ENCODE measurements at places on chromosomes 3 and 15.

GRCh38 chr3:138043266-138044029 lies 33.5 kb downstream of the CLDN18 start:
- no peak for DNase-seq

DNA sequence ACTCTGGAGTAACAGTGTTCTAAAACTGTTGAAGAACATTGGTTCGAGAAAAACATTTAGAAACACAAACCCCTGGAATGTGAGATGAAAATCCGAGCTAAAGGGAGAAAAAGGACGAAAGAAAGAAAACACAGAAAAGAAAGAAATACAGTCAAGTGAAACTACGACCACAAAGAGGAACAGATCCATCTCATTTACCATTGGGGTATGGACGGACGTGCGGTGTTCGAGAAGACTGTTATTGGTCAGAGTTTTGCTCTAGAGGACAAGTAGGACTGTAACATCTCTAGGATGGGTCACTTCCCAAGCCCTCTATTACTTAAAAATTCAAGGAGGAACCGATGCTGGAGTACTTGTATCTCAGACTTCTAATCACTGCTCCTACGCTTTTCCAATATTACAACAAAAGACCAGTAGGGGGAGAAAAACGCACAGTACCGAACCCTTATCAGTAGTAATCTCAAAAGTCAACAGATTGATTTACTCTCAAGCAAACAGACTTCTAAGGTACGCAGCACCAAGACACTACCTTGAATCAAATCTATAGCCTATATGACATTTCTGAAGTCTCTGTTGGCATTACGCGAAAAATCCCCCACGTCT lies 1.1 kb upstream of the PIK3CA start:
- DNase-seq: no peak

DNA sequence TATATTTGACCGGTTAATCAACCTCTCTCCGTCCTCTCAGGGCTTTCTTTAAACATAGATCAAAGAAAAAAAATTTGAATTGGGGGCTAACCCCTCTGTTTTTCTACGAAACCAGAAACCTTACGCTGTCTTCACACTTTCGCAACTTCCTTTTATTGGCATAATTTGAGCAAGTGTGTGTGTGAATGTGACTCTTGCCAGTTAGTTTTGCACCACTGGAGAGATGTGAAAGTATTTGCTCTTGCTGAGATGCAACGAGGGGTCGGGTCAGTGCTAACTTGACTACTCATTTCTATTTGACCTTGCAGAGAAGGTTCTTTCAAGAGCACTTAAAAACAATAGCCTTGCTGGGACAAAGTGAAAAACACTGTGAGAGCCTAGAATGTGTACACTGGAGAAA lies 81.2 kb downstream of the FAM43A start:
- DNase-seq: no peak

DNA sequence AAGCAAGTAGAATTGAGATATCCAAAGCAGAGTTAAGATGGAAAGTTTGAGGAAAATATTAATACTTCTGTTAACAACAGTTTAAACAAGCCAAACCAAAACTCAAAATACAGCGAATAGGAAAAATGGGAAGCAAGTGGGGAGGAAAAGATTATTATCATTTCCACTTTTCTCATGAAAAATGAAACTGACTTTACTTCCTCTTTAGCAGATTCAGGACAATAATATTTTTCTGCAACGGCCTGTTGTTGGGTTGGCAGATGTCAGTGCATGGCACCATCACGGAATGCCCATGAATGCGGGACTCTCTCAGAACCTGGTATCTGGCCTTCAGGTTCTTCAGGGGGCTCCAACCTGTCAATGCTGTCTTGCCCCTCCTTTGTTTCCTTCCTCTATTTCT lies 11.1 kb downstream of the ANKUB1 start:
- DNase-seq: no peak

DNA sequence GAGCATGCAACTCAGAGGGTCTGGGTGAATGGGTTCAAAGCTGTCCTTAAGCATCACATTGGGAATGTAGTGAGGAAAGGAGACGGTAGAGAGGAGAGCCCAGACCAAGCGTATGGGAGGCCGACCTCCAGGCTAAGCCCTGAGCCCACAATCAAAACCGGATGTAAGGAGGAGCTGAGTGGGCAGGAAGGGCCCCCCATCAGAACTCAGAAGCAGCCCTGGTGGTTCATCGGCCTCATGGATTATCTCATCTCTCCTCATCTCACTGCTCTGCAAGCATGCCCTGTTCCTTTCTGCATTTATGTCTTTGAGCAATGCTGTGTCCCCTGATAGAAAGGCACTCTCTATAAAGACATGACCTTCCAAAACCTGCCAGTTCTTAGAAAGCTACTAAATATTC lies 6.2 kb downstream of the HDC start:
- DNase-seq: no peak

DNA sequence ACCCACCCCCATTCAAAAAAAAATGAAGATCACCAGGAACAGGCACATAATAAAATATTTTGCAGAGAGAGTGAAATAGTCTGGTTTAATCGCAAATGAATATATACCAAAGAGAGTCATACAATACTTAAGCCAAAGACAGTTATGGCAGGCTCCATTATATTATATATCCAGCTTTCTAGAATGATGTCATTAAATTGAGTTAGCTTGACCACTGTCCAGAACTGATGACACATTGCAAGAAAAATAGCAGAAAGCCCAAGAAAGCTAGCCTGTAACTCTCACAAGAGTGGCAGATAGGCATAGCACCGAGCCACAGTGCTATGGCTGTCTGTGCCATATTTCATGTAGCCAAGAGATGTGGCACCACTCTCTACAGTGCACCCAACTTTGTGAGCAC lies 231.9 kb upstream of the SEMA6D start:
- no peak for DNase-seq

GRCh38 chr3:78506061-78506460 lies 1261.7 kb downstream of the ROBO1 start:
- no peak for DNase-seq

DNA sequence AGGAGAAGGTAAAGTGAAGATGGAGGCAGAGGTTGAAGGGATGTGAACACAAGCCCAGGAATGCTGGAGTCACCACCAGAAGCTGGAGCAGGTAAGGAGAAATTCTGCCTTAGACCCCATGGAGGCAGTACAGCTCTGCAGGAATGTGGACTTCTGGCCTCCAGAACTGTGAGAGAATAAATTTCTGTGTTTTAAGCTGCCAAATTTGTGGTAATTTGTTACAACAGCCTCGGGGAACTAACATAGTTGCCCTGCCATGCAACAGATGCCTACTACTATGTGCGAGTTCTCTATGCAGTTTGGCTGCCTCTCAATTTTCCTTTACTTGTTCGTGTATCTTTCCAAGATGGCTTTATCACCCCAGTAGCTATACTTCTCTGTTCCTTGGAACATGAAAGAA lies 394.1 kb downstream of the TUSC7 start:
- DNase-seq: no peak

- no peak for DNase-seq
These were observed 50.6 kb upstream of the PHLDB2 start for GRCh38 chr3:111808439-111808838.

DNA sequence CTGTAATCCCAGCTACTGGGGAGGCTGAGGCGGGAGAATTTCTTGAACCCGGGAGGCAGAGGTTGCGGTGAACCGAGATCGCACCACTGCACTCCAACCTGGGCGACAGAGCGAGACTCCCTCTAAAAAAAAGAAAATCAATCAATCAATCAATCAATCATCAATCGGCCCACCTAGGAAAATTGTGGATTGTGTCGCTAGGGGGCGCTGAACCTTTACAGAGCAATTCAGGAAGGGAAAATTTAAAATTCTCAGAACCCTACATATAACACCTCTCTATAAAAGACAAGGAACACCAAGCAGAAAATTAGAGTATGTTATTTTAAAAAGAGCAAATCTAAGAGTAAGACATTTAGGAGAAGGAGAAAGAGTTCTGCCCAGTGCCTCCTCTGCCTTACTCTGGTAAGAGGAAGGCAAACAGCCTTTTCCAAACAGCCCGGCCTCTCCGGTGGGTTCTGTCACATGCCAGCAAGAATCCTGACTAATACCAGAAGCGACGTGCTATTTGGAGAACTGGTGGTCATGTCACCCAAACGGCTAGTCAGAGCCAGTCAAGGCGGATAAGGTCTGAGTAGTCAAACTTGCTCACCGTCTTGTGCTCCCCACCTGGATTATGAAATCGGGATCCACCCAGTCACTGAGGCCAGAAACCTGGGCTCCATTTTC lies 22.3 kb upstream of the SMCO1 start:
- DNase-seq: peak; percentile 64

Data from activated T-cell treated with anti-CD3 and anti-CD28 coated beads, Interleukin-2, amount 50 U/mL, for 72 hours (primary cell).